Hematopoietic multipotent progenitor cell treated with erythropoietin and hydrocortisone succinate and interleukin-3 and kit ligand, for 8 days (in vitro differentiated cells): ENCODE measurements at places on chromosomes 2 and 18.
A peak's percentile ranks its signal among the peaks of the same experiment; 100 is the strongest.

GRCh38 chr2:209938906-209939305 lies 63.5 kb upstream of the RPE start:
- no peak for DNase-seq

DNA sequence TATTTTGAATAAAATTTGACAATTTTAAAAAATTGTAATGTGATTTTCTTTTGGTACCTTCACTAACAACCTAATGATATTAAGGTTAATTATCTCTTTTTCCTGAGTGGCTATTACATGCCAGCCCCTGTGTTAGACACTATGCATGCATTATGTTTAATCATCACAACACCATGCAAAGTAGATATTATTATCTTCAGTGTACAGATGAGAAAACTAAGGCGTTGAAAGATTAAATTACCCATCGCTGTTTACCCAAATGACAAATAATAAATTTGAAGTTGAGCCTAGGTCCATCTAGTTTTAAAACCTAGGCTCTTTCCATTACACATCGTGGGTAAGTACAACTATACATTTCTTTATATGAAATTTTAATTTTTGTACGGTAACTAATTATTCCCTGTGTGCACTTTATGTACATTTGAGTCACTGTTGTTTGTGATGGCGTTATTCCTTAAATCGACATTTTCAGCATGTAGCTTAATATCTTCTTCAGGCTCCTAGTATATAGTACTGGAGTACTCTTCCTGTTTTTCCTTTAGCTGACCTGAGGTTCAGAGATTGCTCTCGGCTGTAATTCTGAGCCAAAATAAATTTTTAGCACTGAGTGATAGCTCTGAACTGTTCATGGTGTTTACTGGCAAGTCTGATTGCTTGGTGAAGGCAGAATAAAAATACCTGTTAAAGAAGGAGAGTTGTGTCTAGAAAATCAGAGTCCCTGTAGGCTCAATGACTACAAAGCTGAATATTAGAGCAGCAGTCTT lies 13.9 kb upstream of the MBD2 start:
- DNase-seq, result peak; percentile 52

- no peak for DNase-seq
These were observed 25.7 kb downstream of the UPP2 start for GRCh38 chr2:158127380-158127804.

DNA sequence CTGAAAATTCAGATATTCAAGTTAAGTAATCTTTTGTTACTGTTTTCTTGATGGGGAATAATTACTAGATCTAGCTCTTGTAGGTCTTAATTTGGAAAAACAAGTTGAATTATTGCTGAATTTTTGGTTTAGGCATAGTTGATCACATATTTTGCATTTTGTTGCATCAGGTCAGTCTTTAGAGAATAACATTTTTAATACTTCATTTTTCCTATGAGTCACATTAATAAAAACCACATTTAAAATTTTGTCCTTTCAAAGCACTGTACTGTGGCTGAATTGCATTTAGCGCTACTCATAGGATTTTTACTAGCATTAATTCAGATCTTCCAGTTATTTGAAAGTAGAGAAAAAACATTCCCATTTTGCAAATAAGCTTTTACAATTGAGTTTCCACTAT lies 23.2 kb downstream of the MAP4K4 start:
- no peak for DNase-seq
